Natural killer cell treated with Interleukin-12 subunit alpha and Interleukin-12 subunit beta and Interleukin-15 and Interleukin-18, amount 100 ng/mL, for 72 hours (primary cell): ENCODE measurements at places on chromosomes 6 and 20. TPM values are rescaled to one million over a fixed set of nuclear protein-coding genes. Genes with fewer than 3 reads are reported as not detected.

Gene CRISP2
- total RNA-seq, result not detected

DNA sequence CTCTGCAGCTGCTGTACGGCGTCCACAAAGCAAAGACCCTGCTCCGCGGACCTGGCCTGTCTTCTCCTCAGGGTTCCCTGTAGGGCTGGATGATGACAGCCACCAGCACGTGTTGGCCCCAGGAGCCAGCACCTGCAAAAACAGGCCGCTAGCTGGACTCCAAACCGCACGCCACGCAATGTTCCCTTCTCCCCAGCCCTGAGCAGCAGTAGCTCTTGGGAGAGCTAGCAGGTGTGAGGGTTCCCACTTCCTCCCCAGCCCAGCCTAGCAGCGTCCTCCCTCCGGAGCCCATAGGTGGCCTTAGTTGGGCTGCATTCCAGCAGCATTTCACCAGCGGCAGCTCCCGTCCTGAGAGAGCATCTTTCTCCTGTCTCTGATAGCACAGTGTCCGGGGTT, 42.3 kb downstream of the DACT2 start:
- no peak for DNase-seq

- no peak for DNase-seq
Observed at GRCh38 chr6:138736640-138737039, 36.9 kb upstream of the CCDC28A start.

- DNase-seq, result no peak
Observed at GRCh38 chr6:107999341-107999740, 41.3 kb upstream of the SEC63 start.

Gene RAB23
- total RNA-seq, result 2.7 TPM
